Stimulated activated CD4-positive, alpha-beta T cell treated with anti-CD3 and anti-CD28 coated beads, Interleukin-1b, Interleukin-23, amount 100 ng/mL, for 1 hour (primary cell): ENCODE measurements at places on chromosomes 11 and 22.

DNA sequence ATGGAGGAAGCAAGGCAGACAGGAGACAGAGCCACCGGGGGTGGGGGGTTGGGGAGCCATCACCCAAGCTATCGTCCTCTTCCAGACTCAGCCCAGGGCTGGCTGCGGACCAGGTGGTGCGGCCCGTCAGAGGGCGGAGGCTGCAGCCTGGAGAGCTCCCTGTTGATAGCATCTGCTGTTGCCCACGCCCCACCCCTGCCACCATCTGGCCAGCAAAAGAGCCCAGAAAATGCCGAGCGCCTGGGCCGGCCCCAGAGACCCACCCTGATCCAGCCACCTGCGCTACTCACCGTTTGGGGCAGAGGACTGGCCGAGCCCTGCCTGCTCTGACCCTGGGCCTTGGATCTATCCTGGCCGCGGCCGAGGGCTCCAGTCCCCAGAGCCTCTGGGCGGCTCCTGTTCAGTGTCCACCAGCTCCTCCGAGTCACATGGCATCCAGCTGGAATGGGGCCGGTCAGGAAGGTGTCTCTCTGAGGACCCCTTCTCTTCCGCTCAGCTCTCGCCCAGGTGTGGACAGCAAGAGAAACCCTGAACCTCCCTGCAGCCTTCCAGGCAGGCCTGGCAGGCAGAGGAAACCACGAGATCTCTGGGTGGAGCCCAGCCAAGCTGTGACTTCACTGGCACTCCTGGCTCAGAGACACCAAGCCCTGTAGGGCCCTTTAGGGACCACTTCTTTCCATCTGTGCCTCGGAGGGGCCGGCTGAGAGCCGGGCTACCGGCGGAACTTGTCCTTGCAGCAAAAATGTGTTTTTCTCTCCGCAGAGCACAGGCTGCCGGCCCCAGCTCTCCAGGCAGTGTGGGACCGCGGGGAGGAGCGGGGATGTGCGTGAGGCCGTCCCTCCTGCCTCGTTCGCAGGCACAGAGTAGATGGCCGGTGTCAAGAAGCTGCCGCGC is at the start of gene MRGPRE:
TSS of gene MRGPRE (minus strand) at position 567 of the 894 bp plus-strand sequence. CDS start 3,618 bp downstream, outside the sequence.
- DNase-seq = no peak

GRCh38 chr11:113162592-113162962 is 151.8 kb upstream of the TTC12 start:
- DNase-seq = no peak

DNA sequence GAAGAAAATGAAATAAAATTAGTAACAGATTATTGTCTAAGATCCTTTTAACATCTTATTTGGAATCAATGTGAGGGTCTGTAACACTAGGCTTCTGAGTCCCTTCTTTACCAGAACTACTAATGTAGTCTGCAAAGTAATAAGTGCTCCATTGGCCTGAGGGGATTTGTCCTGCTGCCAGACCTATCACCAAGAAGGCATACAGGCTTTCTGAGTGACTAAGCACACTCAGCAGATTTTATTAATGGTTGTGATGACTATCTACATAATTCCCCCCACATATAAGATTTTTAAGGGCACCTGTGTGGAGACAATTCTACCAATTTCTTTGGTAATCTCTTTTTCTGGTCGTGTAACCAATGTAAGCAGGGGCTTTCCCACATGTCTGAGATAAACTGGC is 365.0 kb upstream of the FAT3 start:
- DNase-seq = no peak

DNA sequence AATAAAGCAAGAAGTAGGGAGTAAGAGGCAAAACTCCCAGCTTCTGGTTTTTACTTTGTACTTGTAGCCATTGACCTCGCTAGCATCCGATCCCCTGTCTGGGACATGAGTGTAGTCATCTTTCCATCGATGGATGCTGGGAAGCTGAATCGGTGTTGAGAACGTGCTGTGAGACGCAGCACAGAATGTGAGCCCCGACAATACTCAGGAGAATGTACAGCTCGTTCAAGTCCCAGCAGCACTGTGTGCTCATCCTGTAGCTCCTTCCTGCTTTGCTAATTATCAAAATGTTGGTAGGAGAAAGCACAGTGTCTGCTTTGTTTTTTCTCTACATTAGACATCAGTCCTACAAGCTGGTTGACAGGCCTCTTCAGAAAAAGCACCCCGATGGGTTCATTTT is 56.6 kb downstream of the JAM3 start:
- DNase-seq = no peak

DNA sequence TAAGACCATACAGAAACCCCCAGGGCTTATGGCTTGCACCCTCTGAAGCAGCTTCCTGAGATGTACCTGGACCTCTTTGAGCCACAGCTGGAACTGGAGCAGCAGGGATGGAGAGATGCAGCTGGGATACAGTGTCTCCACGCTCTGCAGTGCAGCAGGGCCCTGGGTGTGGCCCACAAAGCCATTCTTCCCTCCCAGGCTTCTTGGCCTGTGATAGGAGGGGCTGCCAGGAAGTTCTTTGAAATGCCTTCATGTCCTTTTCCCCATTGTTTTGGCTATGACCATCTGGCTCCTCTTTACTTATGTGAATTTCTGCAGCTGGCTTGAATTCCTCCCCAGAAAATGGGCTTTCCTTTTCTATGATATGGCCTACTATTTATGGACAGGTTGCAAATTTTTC is 37.1 kb upstream of the RAB38 start:
- no peak for DNase-seq

DNA sequence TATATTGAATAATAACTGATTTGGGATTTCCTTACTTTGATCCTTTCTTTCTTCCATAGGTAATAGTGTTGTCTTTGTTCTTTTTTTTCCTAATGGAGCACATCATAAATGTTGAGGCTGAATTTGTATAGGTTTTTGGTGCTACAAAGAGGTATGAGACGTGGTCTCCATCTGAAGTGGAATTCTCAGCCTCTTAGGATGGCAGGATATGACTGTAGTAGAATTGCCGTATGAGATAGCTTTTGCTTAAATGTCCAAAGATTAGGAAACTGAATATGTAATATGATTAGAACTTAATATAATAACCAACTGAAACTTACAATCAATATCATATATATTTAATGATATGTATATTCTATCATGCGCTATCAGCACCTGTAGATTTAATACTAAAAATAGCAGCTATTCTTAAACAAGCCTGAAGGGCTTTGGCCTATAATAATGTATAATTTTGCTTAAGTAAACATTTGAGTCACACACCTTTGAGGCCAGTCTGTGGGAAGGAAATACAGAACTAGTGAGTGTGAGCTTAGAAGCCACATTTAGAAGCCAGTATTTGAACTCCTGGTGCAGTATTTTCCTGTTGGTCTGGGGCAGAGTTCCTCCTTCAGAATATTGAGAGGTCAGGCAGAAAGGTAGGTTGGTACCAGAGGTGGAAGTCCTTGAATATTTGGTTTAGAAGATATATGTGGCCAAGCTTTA is 62.6 kb downstream of the SWAP70 start:
- DNase-seq = no peak
